ENCODE measurements at places on chromosomes 16 and 17.
A peak's percentile ranks its signal among the peaks of the same experiment; 100 is the strongest.

GRCh38 chr17:29565643-29566472 is 979 bp downstream of the ABHD15 start:
- peak overlapping the region; percentile 75 for H3K4me3 ChIP-seq
- peak overlapping the region; percentile 66 for H3K27ac ChIP-seq
- peaks cover 33% of the 10 kb centered on the region for H3K4me1 ChIP-seq
- peak; percentile 65 for DNase-seq
- no peaks in the 10 kb centered on the region for H3K27me3 ChIP-seq

DNA sequence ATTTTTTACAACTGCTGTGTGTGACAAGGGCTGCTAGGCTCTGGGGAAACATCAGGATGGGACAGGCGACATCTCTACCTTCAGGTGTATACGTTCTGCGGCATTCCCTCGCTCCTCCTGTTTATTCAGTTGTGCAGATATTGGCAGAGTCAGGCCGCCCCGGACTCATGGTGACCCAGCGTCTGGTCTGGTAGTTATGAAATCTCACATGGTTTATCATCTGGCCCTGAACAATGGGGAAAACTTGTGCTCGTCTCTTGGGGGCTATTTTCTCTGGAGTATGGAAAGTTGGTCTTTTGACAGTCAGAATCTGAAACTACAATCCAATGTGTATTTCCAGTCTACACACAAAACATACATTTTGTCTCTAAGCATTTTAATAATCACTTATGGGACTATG is 3.3 kb downstream of the MARCHF10 start:
- H3K4me3 ChIP-seq, result no peak overlapping the region
- H3K4me1 ChIP-seq, result no peaks in the 10 kb centered on the region
- peaks cover 8% of the 10 kb centered on the region for H3K27me3 ChIP-seq
- H3K36me3 ChIP-seq, result no peaks in the 10 kb centered on the region

DNA sequence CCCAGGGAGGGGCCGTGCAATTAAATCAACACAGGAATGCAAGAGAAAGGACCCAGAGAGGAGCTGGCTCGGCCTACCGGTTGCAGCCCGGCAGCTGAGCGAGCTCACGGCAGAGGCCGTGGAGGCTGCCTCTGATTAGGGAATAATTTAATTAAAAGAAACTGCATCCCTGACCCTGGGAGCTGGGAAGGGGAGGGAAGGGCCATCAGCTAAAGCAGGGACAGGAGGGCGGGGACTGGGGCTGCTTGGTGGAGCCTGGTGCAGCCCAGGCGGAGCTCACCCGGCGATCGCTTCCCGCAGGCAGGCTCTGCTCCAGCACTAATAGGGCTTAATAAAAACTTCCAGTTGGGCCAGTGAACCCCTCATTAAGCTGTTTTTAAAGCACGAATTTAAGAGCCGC is 43.4 kb downstream of the LMF1 start:
- H3K4me1 ChIP-seq, result no peaks in the 10 kb centered on the region
- no peak overlapping the region for H3K27ac ChIP-seq
- H3K36me3 ChIP-seq, result peaks cover 14% of the 10 kb centered on the region
- no peak for DNase-seq
- H3K4me3 ChIP-seq, result no peak overlapping the region

- DNase-seq, result peak; percentile 17
- H3K4me1 ChIP-seq, result peaks cover 14% of the 10 kb centered on the region
- H3K4me3 ChIP-seq, result no peak within 1 kb of the TSS
- no peaks in the 10 kb centered on the region for H3K36me3 ChIP-seq
- peaks cover 19% of the 10 kb centered on the region for H3K27me3 ChIP-seq
These were observed at the start of gene IRF8 for GRCh38 chr16:85898521-85899442. TSS of gene IRF8 (plus strand) at chr16:85899162. CDS start at chr16:85903016, 3,854 bp downstream.

DNA sequence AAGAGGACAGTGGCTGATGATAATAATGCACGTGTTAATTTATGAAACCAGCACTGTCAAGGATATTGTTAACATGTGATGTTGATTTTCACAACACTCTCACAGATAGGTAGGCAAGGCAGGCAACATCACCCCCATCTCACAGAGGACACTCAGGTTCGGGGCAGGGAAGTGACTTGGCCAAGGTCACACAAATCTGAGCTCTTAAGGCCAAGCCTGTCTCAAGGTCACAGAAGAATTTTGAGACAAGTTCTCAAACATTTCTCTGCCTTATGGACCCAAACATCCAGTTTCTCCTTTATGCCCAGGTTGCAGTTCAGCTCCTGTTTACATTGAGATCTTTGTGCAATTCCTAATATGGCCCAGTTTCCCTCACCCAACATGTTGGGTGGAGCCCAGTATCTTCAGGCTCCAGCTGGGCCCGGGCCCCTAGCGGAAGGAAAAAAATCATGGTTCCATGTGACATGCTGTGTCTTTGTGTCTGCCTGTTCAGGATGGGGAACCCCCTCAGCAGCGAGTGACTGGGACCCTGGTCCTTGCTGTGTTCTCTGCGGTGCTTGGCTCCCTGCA is 1.3 kb downstream of the SLC2A4 start:
- H3K4me1 ChIP-seq, result peaks cover 21% of the 10 kb centered on the region
- no peaks in the 10 kb centered on the region for H3K36me3 ChIP-seq
- H3K27me3 ChIP-seq, result peaks cover 2% of the 10 kb centered on the region
- H3K27ac ChIP-seq, result no peak overlapping the region

GRCh38 chr17:18248300-18248731 is 10.2 kb downstream of the FLII start:
- H3K27me3 ChIP-seq, result no peaks in the 10 kb centered on the region
- peak; percentile 71 for DNase-seq
- no peaks in the 10 kb centered on the region for H3K4me1 ChIP-seq

GRCh38 chr17:32265192-32265923 is at the start of gene RHBDL3:
TSS of gene RHBDL3 (plus strand) at chr17:32265832. CDS start at chr17:32266190, 358 bp downstream.
- DNase-seq, result no peak
- peaks cover 40% of the 10 kb centered on the region for H3K27me3 ChIP-seq
- H3K4me3 ChIP-seq, result no peak within 1 kb of the TSS
- no peak within 1 kb of the TSS for H3K27ac ChIP-seq

- H3K27ac ChIP-seq, result no peak overlapping the region
- no peak overlapping the region for H3K4me3 ChIP-seq
- H3K36me3 ChIP-seq, result no peaks in the 10 kb centered on the region
These were observed 261.3 kb downstream of the ZFHX3 start for GRCh38 chr16:72786606-72787005.

- no peaks in the 10 kb centered on the region for H3K27me3 ChIP-seq
- H3K27ac ChIP-seq, result no peak overlapping the region
- no peaks in the 10 kb centered on the region for H3K36me3 ChIP-seq
- H3K4me1 ChIP-seq, result peaks cover 12% of the 10 kb centered on the region
These were observed 121.9 kb upstream of the TNRC6C start for GRCh38 chr17:77836557-77837041.

GRCh38 chr16:70751593-70751992 is 49.4 kb downstream of the VAC14 start:
- no peak overlapping the region for H3K27ac ChIP-seq
- peaks cover 4% of the 10 kb centered on the region for H3K36me3 ChIP-seq
- DNase-seq, result no peak

GRCh38 chr16:86964796-86965241 is 352.4 kb downstream of the C16orf95 start:
- H3K27me3 ChIP-seq, result no peaks in the 10 kb centered on the region
- no peak for DNase-seq
- no peak overlapping the region for H3K27ac ChIP-seq
- H3K36me3 ChIP-seq, result no peaks in the 10 kb centered on the region
- H3K4me3 ChIP-seq, result no peak overlapping the region

DNA sequence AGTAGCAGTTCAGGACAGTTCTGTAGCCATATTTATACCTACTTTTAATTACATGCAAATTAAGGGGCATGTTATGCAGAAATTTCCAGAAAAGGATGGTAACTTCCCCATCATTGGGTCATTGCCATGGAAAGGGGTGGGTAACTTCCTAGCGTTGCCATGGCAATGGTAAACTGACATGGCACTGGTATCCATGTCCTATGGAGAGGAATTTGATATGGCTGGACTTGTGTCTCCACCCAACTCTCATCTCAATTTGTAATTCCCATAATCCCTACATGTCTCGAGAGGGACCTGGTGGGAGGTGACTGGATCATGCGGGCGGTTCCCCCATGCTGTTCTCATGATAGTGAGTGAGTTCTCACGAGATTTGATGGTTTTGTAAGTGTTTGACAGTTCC is 35.6 kb upstream of the CACNG4 start:
- H3K4me3 ChIP-seq, result no peak overlapping the region
- no peak overlapping the region for H3K27ac ChIP-seq
- no peaks in the 10 kb centered on the region for H3K36me3 ChIP-seq
- H3K27me3 ChIP-seq, result peaks cover 15% of the 10 kb centered on the region
- H3K4me1 ChIP-seq, result no peaks in the 10 kb centered on the region

GRCh38 chr17:13306310-13306962 is 288.6 kb upstream of the ELAC2 start:
- H3K27me3 ChIP-seq, result no peaks in the 10 kb centered on the region
- H3K4me3 ChIP-seq, result no peak overlapping the region
- no peaks in the 10 kb centered on the region for H3K36me3 ChIP-seq
- no peak overlapping the region for H3K27ac ChIP-seq
- no peaks in the 10 kb centered on the region for H3K4me1 ChIP-seq

- DNase-seq, result no peak
- no peak overlapping the region for H3K27ac ChIP-seq
- H3K36me3 ChIP-seq, result peaks cover 48% of the 10 kb centered on the region
- H3K4me3 ChIP-seq, result no peak overlapping the region
These were observed 10.1 kb downstream of the MRM3 start for GRCh38 chr17:792277-792676.

DNA sequence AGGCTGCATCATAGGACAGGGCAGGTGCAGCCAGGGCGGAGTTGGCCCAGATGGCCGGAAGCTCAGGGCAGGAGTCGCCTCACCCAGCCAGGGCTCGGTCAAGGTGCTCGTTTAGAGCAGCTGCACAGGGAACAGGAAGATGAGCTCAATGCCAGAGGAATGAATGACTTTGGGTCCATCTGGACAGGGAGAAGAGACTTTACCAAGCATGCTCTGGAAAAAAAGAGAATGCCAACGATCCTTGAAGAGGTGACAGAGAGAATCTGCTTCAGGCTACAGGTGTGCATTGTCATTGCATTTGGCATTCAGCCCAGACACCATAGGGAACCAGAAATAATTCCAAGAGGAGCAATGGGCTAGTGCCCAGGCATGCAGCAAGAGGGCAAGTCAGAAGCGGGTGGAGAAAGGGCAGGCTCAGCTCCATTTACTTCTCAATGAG is 6.7 kb upstream of the MPP3 start:
- no peaks in the 10 kb centered on the region for H3K36me3 ChIP-seq
- DNase-seq, result no peak
- no peak overlapping the region for H3K4me3 ChIP-seq
- no peaks in the 10 kb centered on the region for H3K4me1 ChIP-seq
- peaks cover under 1% of the 10 kb centered on the region for H3K27me3 ChIP-seq

Measured in CD4-positive, CD25-positive, alpha-beta regulatory T cell (primary cell).